WTC11 (cell line): ENCODE measurements at places on chromosomes 12 and 14.

DNA sequence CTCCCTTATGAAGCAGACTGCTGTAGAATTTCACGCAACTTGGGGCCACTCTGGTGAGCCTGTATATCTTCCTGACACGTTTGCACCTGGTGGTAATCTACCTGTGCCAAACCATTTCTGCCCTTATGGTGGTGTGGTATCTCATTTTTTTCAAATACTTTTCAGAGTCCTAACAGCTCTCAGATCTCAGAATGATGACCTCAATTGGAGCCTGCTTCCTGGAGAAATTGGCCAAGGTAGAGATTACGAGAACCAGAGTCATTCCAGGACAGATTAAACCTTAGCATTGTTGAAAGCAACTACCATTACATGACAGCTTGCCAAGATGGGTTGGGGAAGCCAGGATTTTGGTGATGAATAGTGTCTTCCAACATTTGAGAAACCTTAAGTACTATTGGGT, 48.2 kb downstream of the CPSF6 start:
- DNase-seq = no peak

DNA sequence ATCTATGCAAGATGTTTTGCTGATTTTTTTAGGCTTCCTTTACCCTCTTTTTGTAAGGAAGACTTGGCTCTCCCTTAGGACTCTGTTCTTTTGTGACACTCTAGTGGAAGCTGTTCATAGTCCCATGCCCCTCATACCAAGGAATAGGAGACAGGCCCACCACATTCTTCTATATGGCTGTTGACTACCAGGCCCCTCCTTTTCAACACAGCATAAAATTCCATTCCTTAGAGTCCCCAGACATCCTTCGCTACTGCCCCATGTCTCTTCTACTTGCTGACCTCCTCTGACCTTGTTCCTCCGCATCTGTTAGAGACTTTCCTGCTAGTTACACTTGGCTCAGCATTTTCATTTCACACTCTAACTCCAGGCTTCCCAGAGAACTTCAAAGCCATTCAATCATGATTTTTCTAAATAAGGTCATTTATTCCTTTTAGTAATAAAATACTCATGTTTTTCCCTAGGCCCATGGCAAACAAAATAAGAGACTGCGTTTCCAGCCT, 9.7 kb downstream of the PIK3C2G start:
- DNase-seq = no peak

DNA sequence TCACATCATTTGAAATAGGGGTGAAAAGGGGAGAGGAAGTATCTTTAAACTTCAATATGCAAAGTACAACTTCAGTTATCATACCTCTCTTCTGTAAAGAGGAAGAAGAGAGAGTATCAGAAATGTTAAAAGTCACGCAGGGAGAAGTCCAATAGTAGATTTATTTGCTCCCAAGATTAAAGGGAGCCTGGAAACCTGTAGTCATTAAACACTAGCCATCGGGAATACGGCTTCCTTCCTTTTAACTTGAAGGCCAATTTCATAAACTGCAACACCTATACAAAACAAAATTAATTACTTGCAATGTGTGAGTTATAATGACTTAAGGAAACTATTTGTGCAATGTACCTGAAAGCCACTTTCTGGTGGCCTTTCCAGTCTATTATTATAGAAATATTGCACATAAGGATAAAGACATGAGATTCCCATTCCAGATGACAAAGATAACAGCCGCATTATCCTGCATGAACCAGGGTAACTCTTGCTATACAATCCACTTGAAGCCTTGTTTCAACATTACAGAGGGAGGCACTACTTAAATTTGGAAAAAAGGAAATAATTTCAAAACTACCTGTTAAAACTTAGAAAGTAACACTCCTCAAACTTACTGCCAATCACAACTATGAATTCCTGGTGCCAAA, 4.6 kb downstream of the BTG1 start:
- DNase-seq = no peak

GRCh38 chr12:113063396-113064350, 7.1 kb downstream of the DTX1 start:
- DNase-seq = no peak
